Cortex of kidney (tissue), 1 donor: ENCODE measurements at places on chromosomes 6 and 20.

DNA sequence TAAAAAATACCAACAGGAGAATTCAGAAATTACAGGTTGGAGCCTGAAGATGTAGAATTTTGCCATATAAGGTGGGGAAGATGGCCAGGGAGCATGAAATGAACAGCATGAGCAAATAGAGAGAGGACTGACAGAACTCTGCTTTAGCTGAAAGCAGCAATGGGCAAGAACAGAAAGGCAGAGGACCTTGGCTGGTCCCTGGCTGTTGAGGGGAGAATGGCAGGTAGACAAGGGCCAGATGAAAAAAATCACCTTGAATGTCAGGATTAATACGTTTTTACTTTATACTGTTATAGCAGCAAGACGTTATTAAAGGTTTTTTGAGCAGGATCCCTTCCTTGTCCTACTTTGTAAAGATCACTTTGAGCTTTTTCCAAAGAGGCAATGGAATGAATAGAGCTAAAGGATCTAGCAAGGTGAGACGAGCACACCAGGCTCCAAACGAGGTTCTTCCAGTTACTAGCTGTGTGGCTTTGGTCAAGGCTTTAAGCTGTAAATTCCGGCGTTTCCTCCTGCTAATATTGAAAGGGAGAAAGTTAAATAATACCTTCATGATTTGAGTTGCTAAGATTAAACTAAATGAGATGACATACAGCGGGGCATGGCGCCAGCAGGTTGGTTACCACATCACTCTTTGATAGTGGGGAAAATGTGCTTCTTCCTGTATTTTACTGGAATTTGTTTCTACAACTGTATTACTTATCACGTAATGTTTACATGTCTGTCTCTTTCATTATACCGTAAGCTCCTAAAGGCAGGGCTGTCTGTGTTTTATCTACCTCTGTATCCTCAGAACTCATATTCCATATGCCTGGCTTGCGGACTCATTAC, 776 bp downstream of the PPIL1 start:
- DNase-seq, result no peak

- no peak for DNase-seq
Measured at GRCh38 chr20:23225407-23226060, 125.1 kb upstream of the NXT1 start.

- DNase-seq, result no peak
Measured at GRCh38 chr20:61349447-61350165, 97.5 kb downstream of the CDH4 start.

DNA sequence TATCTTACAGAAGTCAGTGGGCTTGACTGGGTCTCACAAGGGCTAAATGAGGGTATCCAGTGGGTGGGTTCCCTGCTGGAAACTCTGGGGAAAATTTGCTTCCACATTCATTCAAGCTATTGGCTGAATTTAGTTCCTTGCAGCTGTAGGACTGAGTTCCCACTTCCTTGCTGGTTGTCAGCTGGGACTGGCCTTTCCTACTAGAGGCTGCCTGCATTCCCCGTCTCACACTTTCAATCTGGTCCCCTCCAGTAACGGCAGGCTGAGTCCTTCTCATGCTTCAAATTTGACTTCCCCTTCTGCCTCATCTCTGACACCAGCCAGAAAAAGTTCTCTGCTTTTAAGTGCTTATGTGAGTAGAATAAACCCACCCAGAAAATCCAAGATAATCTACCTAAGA, 4.4 kb downstream of the CSNK2A1 start:
- no peak for DNase-seq

- DNase-seq, result no peak
Measured at GRCh38 chr6:163180874-163181541, 233.5 kb upstream of the QKI start.

- DNase-seq, result no peak
Measured at GRCh38 chr6:135296715-135297114, 115.6 kb downstream of the MYB start.

DNA sequence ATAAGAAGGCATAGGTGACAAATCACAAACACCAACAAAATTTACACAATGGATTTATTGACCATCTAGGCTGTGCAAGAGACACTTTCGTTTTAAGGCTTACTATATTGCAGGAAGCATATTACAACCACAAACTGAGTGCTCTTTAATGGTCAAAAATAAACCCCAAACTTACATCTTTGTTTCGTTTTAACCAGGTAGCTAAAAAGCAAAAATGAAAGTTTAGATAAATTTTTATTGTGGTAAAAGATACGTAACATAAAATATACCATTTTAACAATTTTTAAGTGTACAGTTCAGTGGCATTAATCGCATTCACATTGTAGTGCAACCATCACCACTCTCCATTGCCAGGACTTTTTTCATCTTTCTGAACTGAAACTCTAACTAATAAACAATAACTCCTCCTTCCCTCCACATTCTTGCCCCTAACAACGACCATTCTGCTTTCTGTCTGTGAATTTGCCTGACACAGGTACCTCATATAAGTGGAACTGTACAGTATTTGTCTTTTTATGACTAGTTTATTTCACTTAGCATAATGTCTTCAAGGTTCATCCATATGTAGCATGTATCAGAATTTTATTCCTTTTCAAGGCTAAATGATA, 32.3 kb upstream of the DUSP22 start:
- DNase-seq, result no peak

GRCh38 chr6:134379076-134379475, 61.2 kb upstream of the SGK1 start:
- DNase-seq, result no peak

DNA sequence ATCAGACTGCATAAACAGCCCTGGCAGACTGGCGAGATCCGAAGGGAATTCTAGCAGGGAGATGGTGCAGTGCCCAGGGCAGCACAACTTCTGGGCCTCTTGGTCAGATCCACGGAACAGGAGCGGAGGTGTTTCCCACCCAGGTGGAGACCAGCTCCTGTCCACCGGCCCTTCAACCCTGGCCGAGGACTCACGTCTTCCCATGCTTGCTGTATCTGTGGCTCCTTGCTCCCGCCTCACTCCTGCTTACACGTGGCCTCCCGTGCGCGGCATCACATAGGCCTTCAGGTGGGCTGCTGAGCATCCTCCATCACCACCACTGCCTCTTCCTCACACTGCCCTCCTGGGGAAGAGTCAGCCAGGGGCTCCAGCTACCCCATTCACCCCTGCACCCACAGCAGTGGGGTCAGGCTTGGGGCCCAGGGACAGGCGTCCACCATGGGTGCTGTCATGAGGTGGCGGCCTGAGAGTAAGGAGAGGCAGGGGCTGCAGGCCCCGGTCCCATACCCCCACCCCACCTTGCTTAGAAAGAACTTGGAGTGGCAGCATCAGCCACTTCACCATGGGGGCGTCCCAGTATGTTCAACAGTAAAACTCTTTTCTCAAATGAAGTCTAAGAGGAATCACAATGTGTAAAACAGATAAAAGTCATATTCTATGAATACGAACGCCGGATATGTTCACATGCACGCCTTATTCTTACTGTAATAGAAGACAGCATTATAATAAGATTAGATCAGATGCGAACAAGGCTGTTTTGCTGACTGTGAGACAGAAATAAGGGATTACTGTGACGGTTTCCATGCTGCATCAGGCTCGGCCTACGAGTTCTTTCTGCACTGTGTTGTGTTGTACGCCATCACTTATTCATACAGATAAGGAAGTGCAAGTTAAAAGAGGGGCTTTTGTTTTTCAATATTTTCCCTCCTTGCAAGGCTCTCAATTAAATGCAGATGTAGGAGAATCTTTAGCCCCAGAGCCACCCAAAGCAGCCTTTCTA, 165.4 kb downstream of the GRM4 start:
- no peak for DNase-seq

DNA sequence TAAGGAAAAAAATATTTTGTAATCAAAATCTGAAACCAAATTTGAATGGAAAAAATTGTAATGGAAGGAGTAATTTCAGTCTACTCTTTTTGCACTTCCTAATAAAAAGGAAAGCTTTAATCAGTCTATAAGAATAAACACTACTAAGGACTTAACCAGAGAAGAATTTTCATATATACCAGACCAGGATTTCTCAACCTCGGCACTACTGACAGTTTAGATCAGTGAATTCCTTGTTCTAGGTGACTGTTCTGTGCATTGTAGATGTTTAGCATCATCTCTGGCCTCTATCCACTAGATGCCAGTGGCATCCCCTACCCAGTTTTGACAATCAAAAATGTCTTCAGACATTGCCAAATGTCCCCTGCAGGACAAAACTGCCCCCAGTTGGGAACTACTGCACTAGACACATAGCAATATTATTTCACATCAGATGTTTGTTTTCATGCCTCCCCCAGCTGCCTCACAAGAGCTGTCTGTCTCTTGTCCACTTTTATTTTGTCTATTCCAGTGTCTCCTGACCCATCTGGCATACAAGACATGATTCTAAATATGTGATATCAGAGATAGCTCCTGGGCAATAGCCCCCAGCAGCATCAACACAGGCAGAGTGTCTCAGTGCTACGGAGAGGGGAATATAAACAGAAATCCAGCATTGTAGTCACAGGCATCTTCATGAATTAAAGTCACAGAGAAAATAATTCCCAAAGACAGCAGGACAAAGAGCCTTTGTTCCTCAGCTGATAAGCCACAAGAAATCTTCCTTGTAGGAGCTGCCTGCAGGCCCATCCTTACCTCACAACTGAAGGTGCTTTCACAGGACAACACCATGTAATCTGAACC, 27.0 kb downstream of the DNAAF9 start:
- no peak for DNase-seq

DNA sequence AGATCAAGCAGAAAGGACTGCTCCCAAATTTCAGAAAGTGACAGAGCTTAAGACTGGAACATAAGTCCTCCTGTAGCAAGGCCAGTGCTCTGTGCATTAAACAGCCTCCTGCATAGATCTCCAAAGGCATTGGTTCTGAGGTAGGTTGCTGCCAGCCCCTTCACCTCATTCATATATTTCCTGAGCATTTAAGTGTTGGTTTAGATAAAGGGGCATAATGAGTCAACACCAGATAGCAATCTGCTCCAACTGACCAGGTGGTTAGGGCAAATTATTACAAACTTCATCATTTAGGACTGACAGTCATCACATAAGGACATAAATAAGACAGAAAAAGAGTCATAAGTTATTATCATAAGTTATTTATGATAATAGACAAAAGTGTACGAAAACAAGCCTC, 10.7 kb downstream of the PTPRK start:
- DNase-seq, result no peak

DNA sequence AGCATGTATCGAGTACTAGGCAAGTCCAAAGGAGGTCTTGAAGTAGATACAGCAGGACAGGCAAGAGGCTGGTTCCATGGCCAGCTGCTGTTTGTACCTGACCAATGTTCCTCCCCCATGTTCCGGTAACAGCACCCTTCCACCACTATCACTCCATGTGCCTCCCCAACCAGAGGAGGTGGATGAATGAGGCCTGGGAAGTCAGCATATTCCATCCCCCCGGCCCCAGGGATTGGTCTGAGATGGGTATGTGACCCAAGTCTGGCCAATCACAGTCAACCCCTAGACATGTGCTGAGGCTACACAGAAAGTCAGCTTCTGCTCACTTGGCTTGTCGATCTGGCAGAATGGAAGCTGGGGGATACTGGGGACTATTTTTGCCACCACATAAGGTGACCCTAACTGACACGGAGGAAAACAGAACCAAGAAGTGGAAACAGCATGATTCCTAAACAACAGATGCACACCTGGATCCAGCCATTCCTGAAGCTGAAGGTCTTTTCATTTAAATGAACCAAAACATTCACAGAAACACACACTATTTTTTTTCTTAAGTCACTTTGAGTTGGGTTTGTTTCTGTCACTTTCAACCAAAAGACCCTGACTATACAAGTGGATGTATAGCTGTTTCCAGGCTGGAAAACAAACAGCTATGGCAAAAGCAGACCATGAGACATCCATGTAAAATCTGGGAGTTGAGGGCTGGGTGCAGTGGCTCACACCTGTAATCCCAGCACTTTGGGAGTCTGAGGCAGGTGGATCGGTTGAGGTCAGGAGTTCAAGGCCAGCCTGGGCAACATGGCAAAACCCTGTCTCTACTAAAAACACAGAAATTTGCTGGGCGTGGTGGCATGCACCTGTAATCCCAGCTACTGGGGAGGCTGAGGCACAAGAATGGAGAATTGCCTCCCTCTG, 70.4 kb upstream of the PTPN1 start:
- DNase-seq, result no peak

- DNase-seq, result no peak
Measured at GRCh38 chr20:59064214-59064722, 21.7 kb upstream of the PRELID3B start.

DNA sequence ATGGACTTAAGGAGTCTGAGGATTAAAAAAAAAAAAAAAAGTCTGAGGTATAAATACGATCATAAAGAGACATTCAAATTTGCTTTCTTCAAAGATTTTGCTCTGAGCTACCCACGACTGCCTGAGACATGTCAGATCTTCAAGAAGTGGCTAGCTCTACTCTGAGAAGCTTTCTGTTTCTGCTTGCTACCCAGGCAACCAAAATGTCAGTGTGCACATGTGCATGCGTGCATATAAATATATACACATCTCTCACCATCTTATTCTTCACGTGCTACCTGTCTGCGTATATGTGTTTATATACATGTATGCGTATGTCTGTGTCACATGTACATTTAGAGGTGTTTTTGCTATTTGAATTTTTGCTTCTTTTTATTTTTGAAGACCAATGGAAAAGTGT, 299.6 kb upstream of the STXBP5 start:
- no peak for DNase-seq

DNA sequence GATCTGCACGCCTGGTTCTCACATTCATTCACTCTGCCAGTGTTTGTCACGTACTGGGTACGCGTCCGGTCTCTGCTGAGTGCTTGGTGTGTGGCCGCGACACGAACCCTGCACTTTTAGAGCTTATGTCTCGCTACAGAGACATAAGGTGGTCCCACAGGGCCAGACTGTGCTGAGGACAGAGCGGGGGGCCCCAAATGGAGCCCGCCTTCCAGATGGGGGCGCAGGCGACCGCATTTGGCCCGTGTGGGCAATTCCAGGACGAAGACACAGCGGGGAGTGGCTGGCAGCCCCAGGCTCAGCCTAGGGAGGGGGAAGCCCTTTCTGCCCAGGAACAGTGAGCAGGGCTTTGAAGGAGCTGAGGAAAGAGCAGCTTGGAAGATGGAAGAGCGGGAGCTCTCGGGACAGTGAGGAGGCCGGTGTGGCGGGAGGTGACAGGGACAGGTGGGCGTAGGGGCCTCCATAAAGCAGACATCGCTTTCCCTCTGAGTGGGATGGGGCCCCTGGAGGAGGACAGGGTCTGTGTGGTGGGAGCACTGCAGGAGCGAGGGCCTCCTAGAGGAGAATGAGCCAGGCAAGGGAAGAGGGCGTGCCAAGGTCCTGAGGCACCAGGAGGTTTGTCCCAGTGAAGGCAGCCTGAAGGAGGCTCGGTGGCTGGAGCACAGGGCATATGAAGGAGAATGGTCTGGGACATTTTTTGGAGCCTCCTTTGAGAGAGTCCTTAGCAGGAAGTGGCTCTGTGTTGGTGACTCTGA, 7.8 kb upstream of the MTG2 start:
- DNase-seq, result no peak
